ENCODE measurements at places on chromosomes 1 and 21.

GRCh38 chr1:29134695-29135028, 11.0 kb upstream of the TMEM200B start:
- peaks cover 5% of the 10 kb centered on the region for H3K4me1 ChIP-seq
- H3K27me3 ChIP-seq: peaks cover 8% of the 10 kb centered on the region
- no peak overlapping the region for H3K27ac ChIP-seq
- H3K4me3 ChIP-seq: no peak overlapping the region
- DNase-seq: no peak
- no peaks in the 10 kb centered on the region for H3K36me3 ChIP-seq

DNA sequence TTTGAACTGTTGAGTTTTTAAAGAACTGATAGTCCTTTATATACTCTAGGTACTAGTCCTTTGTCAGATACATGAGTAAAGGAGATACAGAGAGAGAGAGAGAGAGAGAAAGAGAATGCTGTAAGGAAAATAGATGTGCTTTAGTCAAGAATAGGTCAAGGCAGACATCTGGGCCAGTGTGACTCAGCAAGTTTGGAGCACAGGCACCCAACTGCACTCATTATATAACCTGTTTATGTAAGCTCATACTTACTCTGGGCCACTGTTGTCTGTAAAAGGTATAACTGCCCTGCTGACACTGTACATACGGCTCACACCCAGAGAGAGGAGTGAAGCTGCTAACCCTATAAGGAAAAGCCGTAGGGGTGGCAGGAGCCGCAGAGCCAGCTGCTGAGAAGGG, 32.2 kb upstream of the AKT3 start:
- no peak for DNase-seq
- H3K27me3 ChIP-seq: no peaks in the 10 kb centered on the region
- no peaks in the 10 kb centered on the region for H3K36me3 ChIP-seq
- no peak overlapping the region for H3K4me3 ChIP-seq
- no peak overlapping the region for H3K27ac ChIP-seq
- H3K4me1 ChIP-seq: no peaks in the 10 kb centered on the region

GRCh38 chr1:119186471-119186870, 46.0 kb upstream of the WARS2 start:
- H3K27me3 ChIP-seq: no peaks in the 10 kb centered on the region
- no peaks in the 10 kb centered on the region for H3K36me3 ChIP-seq
- no peaks in the 10 kb centered on the region for H3K4me1 ChIP-seq

- H3K4me3 ChIP-seq: no peak overlapping the region
- no peaks in the 10 kb centered on the region for H3K36me3 ChIP-seq
- no peak overlapping the region for H3K27ac ChIP-seq
- H3K4me1 ChIP-seq: peaks cover 16% of the 10 kb centered on the region
- no peak for DNase-seq
These were observed 159.5 kb upstream of the IRF2BP2 start for GRCh38 chr1:234769284-234769985.

DNA sequence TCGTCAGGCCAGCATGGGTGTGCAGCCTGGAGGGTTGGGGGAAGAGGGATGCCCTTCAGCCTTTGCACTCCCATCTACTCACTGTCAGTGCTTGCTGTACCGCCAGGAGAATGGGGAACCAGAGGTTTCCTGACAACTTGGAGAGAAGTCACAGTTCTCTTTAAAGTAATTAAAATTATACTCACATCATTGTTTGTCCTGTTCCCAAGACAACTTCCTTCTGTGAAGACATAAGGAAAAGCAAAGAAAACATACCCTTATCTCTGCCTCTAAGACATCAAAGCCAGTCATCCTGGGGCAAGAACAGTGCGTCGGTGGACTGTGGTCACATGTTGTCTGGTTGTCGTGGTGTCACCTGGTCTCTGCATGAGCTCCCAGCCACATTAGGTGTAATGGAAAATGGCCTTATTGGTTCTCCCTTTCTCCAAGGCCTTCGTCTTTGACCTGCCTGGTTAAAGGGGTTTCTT, 17.6 kb downstream of the TRAF5 start:
- no peaks in the 10 kb centered on the region for H3K27me3 ChIP-seq
- H3K4me3 ChIP-seq: no peak overlapping the region
- H3K27ac ChIP-seq: no peak overlapping the region
- no peaks in the 10 kb centered on the region for H3K36me3 ChIP-seq

- no peaks in the 10 kb centered on the region for H3K4me1 ChIP-seq
- no peak overlapping the region for H3K27ac ChIP-seq
- no peaks in the 10 kb centered on the region for H3K36me3 ChIP-seq
- no peak for DNase-seq
- H3K27me3 ChIP-seq: no peaks in the 10 kb centered on the region
- no peak overlapping the region for H3K4me3 ChIP-seq
These were observed 526.6 kb downstream of the MRPL39 start for GRCh38 chr21:25080661-25081060.

GRCh38 chr1:94648225-94649007, 106.9 kb upstream of the F3 start:
- peaks cover 52% of the 10 kb centered on the region for H3K4me1 ChIP-seq
- peak; percentile 83 for DNase-seq
- no peaks in the 10 kb centered on the region for H3K27me3 ChIP-seq
- peak overlapping the region; percentile 86 for H3K27ac ChIP-seq
- H3K36me3 ChIP-seq: no peaks in the 10 kb centered on the region

GRCh38 chr1:153404768-153405167, 11.6 kb upstream of the S100A7A start:
- H3K27ac ChIP-seq: no peak overlapping the region
- no peak for DNase-seq
- no peaks in the 10 kb centered on the region for H3K36me3 ChIP-seq
- H3K27me3 ChIP-seq: peaks cover 23% of the 10 kb centered on the region
- H3K4me3 ChIP-seq: no peak overlapping the region
- no peaks in the 10 kb centered on the region for H3K4me1 ChIP-seq

DNA sequence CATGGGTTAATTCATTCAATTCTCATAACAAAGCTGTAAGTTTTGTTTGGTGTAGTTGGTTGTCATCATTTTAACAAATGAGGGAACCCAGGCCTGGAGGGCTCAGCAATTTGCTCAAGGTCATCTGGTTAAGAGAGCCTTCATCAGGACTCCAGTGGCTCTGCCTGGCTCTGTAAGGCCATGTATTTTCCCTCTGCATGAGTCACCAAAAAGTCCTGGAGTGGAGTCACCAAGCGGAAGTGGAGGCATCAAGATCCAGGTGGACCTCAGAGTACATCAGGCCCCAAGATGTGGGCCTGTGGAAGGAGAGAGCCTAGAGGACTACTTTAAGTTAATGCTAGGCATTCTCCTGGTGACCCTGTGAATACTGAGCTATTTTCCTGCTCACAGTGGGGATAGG, 30.0 kb upstream of the RBM15 start:
- no peaks in the 10 kb centered on the region for H3K27me3 ChIP-seq
- DNase-seq: no peak
- no peak overlapping the region for H3K27ac ChIP-seq
- H3K4me3 ChIP-seq: no peak overlapping the region
- H3K36me3 ChIP-seq: no peaks in the 10 kb centered on the region

- H3K4me3 ChIP-seq: no peak overlapping the region
- no peaks in the 10 kb centered on the region for H3K27me3 ChIP-seq
- no peaks in the 10 kb centered on the region for H3K36me3 ChIP-seq
- H3K4me1 ChIP-seq: no peaks in the 10 kb centered on the region
- H3K27ac ChIP-seq: no peak overlapping the region
- no peak for DNase-seq
These were observed 47.9 kb downstream of the GRIK3 start for GRCh38 chr1:36986241-36986985.

GRCh38 chr1:40784141-40784770, 669 bp downstream of the KCNQ4 start:
- H3K4me1 ChIP-seq: peaks cover 3% of the 10 kb centered on the region
- no peaks in the 10 kb centered on the region for H3K36me3 ChIP-seq
- DNase-seq: no peak

- H3K4me3 ChIP-seq: no peak overlapping the region
- no peaks in the 10 kb centered on the region for H3K36me3 ChIP-seq
- DNase-seq: no peak
- H3K4me1 ChIP-seq: no peaks in the 10 kb centered on the region
- H3K27me3 ChIP-seq: no peaks in the 10 kb centered on the region
These were observed 249.2 kb upstream of the TPTE start for GRCh38 chr21:10272216-10272615.

- H3K27me3 ChIP-seq: no peaks in the 10 kb centered on the region
- peaks cover 8% of the 10 kb centered on the region for H3K4me1 ChIP-seq
- no peak overlapping the region for H3K4me3 ChIP-seq
- no peaks in the 10 kb centered on the region for H3K36me3 ChIP-seq
- H3K27ac ChIP-seq: no peak overlapping the region
These were observed 95.1 kb upstream of the C1orf21 start for GRCh38 chr1:184291701-184292100.

DNA sequence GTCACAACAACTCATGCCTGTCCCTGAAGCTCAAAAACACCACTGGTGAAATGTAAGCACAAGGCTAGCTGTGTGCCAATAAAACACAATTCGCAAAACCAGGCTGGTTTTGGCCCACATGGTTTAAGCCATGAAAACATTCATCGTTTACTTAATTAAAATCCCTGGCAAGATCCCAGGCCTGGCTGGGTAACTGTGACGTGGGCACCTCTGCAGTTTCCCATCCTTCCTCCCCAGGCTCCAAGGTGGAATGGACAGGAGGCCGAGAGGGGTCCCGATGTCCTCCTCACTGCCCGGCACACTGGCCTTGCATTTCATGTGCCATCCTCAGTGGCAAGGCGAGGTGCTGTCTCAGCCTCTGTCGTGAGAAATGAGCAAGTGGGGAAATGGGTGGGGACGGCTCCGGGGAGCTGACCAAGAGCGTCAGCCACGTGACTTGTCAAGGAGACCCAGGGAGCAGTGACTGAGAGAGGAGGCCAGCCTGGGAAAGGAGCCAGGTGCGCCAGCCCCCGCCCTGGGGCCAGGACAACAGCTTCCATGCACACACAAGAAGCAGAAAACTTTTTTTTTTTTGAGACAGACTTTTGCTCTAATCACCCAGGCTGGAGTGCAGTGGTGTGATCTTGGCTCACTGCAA, 153.1 kb upstream of the RAB4A start:
- no peak for DNase-seq
- H3K4me3 ChIP-seq: no peak overlapping the region
- no peak overlapping the region for H3K27ac ChIP-seq
- H3K36me3 ChIP-seq: no peaks in the 10 kb centered on the region

DNA sequence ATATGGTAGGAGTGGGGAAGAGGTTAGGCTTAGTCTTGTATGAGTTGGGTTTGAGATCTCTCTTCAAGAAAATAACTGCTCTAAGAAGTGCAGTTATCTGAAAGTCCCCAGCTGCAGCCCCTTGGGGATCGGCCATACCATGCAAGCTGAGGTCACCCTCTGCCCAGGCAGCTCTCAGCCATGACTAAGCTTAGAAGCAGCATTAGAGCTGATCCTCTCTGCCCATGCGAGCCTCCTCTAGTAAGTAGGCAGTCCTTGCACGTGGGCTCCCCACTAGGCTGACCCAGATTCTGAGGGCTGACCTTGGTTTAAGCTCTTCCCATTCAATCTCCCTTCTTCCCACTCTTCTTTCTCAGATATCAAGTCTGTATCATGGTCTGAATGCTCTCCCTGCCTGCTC, 121.0 kb upstream of the UBE2U start:
- H3K4me3 ChIP-seq: no peak overlapping the region
- no peaks in the 10 kb centered on the region for H3K36me3 ChIP-seq
- peaks cover 32% of the 10 kb centered on the region for H3K4me1 ChIP-seq

DNA sequence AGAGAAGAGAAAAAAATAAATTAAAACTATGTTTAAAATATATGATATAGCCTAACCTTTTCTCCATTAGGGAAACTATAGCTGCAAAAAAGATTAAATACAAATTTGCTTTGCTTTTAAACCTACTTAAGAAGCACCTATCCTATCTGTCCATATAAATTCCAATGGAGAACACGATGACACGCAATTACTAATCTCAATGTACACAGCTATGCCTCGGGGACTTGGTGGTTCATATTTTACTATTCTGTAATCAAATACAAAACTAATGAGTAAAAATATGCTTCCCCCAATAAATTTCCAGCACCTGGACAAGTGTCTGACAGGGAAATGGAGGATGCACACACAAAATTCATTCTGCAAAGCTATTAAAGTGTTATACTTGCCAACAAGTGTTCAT, 386.4 kb downstream of the LMO4 start:
- H3K27me3 ChIP-seq: no peaks in the 10 kb centered on the region
- H3K36me3 ChIP-seq: no peaks in the 10 kb centered on the region
- no peaks in the 10 kb centered on the region for H3K4me1 ChIP-seq
- no peak overlapping the region for H3K27ac ChIP-seq

DNA sequence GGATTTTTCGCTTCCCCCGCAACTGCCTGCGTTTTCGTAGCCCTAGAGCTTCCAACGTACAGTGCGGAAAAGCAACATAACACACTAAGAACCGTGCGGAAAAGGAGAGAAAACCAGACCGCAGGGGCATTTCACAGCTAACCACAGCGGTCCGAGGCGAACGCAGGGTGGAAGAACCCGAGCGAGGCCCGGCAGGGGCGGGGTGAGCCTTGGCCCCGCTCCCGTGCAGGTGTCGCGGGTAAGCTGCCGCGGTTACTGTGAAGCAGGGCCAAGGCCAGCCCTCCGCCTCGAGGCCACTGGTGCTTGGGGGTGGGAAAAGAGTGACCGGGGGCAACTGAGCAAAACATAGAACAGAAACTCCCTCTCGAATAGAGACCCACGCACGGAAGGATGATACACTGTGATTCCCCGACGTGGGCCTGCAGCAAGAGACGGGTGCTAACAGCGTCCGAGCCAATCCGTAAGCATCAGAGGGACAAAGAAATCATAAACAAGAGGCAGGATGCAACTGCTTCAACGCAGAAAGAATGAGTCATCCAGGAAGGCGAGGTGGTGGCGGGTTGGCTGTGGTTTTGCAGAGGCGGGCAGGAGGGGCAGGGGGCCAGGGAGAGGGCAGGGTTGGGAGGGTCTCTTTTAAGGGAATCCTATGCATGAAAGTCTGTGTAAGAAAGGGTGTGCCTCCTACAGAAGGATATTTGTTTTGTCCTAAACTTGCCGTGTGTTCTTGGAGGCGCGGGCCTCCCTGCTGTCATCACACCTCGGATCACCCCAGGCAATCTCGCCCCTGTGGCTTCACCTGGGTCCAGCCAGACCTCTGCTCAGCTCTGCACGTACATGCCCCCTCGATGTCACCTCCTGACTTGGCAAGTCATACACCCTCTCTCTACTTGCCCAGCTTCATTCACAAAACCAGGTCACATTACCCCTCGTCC, 7.3 kb downstream of the GNG4 start:
- H3K4me3 ChIP-seq: no peak overlapping the region
- H3K27ac ChIP-seq: no peak overlapping the region
- peaks cover 17% of the 10 kb centered on the region for H3K27me3 ChIP-seq
- peaks cover 8% of the 10 kb centered on the region for H3K4me1 ChIP-seq
- H3K36me3 ChIP-seq: no peaks in the 10 kb centered on the region

DNA sequence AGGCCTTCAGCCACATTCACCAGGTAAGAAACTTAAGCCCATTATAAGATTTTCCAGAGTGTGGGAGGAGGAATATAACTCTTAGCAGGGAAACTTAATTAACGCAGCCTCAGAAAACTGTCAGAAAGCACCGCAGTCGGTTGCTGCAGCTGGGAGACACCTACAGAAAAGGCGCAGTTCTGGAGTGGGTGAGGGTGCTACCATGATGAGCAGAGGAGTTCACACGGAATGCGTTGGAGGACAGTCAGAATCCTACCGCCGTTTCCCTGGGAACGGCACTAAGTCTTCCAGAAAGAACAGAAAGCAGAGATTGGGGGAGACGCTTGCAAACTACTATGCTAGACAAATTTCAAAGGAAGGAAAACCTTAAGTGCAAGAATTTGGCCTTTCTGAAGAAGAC, 6.4 kb downstream of the ACTN2 start:
- DNase-seq: no peak
- no peaks in the 10 kb centered on the region for H3K36me3 ChIP-seq

GRCh38 chr21:32347977-32348376, 44.8 kb downstream of the URB1 start:
- H3K4me3 ChIP-seq: no peak overlapping the region
- H3K4me1 ChIP-seq: peaks cover 13% of the 10 kb centered on the region
- no peak for DNase-seq
- peak overlapping the region; percentile 27 for H3K27ac ChIP-seq
- no peaks in the 10 kb centered on the region for H3K27me3 ChIP-seq
- peaks cover 81% of the 10 kb centered on the region for H3K36me3 ChIP-seq

Measured in keratinocyte (primary cell).